Myometrial cell (primary cell): ENCODE measurements at places on chromosomes 16 and 17. TPM values are rescaled to one million over a fixed set of nuclear protein-coding genes. Genes with fewer than 3 reads are reported as not detected.

Gene CDRT15L2
- total RNA-seq = not detected in 2 replicates

Gene PIGS
- total RNA-seq = 57.8 and 64.9 TPM in 2 replicates

Gene PDPK1
- total RNA-seq = 11.0 and 13.6 TPM in 2 replicates

Gene TVP23A
- not detected in 2 replicates for total RNA-seq

Gene KCNH4
- not detected in 2 replicates for total RNA-seq

Gene RARA
- total RNA-seq = 17.7 and 39.2 TPM in 2 replicates

Gene PRR29
- total RNA-seq = under 0.01 TPM in 1 of 2 replicates, not detected in the other

Gene C16orf74
- total RNA-seq = 27.8 and 28.0 TPM in 2 replicates

Gene KARS1
- 206 and 225 TPM in 2 replicates for total RNA-seq

Gene CCR7
- not detected in 2 replicates for total RNA-seq

Gene TBC1D3
- total RNA-seq = not detected in 2 replicates

Gene RAB11FIP4
- total RNA-seq = 0.18 and 0.86 TPM in 2 replicates
